CD4-positive, alpha-beta T cell treated with Interleukin-17A for 4 hours (primary cell): ENCODE measurements at places on chromosomes 2 and 18.

GRCh38 chr2:98807929-98808328, 77.0 kb upstream of the MGAT4A start:
- DNase-seq = no peak

- no peak for DNase-seq
These were observed 24.5 kb upstream of the KCNK3 start for GRCh38 chr2:26668041-26668440.

- DNase-seq = no peak
These were observed 318.7 kb downstream of the PDE11A start for GRCh38 chr2:177753682-177754491.

DNA sequence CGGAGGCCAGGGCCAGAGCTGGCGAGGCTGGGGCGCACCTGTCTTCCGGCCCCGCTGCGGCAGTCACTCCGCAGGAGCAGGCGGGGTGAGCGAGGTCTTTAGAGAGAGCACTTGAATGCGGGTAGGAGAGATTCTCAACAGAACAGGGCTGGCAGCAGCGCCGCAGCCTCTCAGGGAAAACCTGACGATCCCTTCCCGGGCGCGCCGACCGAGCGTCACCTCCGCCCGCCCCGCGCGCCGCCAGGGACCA, 526 bp downstream of the PRKRA start:
- DNase-seq = no peak

DNA sequence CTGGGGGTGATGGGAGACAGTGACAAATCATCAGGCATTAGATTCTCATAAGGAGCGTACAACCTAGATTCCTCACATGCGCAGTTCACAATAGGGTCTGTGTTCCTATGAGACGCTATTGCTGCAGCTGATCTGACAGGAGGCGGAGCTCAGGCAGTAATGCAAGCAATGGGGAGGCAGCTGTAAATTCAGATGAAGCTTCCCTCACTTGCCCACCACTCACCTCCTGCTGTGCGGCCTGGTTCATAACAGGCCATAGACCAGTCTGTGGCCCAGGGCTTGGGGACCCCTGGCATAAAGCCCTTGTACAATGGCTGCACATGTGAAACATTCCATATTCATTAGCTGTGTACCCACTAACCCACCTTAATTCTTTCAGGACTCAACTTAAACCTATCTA, 18.0 kb downstream of the NMUR1 start:
- DNase-seq = no peak

GRCh38 chr2:56185582-56186046, 1.8 kb downstream of the CCDC85A start:
- DNase-seq = no peak

GRCh38 chr2:176508984-176509740, 239.9 kb downstream of the MTX2 start:
- DNase-seq = no peak

DNA sequence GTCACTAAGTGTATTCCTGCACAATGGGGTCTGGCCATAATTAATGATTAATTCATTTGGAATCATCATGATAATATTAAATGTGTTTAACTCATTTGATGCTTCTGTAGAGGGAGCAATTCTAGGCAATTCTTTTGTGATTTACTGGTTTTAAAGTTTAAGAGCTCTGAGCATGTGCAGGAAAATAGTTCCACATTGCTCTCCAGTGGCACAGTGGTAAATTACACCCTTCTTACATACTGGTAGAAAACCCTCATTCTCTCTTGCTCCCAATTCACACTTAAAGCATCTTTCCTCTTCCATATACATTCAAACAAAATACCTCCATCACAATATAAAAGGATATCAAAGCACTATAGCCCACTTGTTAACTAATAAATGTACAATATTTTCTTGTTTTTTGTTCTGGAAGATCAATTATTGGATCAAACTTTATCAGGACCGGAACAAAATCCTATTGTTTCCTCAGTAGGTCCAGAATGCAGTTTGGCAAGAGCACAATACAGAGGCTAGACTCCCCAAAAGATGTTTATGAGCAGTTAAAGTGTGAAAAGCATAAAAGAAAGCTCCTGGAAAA, 844.3 kb downstream of the MBD2 start:
- no peak for DNase-seq

DNA sequence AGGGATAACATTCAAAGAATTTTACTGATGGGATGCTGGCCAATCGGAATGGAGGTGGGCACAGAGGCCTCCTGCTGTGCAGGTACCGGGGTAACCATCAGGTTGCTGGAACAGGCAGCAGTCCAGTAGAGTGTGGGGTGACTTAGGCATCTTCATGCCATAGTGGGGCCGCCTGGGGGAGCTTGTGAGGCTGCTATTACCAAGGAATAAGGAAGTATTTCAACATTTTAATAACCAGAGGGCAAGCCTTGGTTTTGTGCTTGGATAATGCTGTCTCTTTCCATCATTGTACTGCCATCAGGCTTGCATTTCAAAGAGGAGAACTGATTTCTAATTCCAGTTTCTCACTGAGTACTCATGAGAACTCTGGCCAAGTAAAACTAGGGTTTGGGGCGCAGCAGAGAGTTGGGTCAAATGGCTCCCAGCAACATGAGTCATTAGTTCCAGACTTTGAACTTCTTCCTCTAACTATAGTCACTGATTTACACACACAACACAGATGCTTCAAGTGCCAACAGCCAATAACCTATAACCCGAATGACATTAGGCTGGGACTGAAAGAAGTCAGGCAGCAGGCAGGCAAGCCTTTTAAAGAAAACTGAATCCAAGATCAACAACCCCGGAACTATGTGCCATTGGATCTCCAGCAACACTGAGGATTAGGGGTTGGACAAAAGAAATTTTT, 56.1 kb upstream of the FHL2 start:
- DNase-seq = peak; percentile 11

DNA sequence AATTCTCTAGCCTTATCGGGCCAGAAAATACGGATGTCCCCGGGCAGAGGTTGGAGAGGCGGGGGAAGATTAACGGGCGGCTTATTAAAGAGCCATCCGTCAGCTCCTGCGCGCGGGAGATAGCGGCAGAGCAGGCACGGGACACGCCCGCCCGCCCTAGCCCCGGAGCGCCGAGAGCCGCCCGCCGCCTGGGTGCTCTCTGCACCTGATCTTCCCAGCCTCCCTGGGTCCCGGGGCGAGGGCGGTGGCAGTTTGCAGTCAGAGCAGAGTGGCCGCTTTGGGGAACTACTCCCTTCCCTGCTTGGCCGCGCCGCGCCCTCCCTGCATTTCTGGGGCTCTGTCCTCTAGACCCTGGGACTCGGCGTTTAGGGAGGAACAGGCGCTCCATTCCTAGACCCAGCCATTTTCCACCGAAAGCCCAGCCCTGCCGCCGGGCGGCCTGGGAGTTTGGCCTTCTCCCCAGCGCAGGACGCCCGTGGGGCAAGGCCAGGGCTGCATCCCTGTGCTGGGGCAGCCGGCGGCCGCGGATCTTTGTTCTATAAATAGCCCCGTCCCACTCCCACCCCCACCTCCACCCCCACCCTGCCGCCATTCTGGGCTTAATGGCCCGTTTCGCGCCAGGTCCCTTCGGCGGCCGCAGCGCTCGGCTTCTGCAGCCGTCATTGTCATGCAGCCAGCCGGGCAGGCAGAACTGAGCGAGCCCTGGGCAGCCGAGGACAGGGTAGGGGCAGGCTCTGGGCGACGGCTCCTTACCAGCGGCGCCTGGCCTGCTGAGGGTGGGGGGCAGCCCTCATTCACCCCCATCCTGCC, 6.6 kb downstream of the GAD1 start:
- no peak for DNase-seq

DNA sequence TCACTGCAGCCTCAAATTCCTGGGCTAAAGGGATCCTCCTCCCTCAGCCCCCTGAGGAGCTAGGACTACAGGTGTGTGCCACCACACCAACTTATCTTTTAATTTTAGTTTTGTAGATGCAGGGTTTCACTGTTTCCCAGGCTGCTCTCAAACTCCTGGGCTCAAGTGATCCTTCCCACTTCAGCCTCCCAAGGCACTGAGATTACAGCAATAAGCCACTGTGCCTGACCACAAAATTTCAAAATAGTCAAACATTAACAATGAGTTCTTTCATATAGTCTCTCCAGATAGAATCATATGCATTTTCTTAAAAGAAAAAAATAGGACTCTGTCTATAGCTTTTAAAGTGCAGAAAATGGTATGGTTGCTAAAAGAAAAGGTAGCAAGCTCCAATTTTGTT, 24.9 kb upstream of the PID1 start:
- DNase-seq = no peak

DNA sequence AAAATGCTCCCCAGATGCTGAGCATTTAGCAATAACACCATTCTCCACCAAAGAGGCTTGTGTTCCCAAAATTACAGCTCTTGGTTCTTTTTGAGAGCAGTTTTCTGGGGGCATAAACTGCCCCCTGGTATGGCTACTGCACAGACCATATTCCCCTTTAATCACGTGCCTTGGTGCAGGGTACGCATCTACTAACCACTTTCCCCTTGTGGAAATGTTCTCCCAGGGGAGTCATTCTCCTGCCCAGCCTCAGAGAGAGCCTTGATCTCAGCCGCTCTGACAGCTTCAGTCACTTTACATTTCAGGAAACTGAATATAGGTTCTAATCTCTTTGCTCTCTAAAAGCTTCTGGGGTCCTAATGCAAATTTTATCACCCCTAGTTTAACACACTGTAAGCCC, 44.7 kb upstream of the EML6 start:
- DNase-seq = no peak

DNA sequence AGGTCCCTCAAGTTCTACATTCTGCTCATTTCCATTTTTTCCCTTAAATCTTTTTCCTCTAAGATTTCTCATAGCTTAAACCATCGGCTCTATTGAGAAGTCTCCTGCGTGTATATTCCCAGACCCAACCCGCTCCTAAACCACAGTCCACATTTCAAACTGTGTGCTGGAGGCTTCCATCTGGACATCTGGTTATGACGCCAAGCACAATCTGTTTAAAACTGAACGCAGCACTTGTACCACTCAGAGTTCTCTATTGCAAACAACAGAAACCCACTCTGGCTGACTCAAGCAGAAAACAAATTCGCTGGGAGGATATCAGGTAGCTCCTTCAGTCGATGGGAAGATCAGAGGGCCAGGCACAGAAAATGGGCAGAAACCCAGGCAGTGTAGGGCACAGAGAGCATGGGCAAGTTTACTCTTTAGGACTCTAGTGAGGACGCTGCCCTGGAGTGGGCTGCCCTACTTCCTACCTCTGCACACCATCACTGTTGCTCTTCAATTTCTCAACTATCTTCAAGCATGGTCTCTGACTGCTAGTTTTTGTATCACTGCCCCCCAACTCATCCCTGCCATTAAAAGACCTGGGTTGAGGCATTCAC, 5.6 kb upstream of the EML4 start:
- DNase-seq = no peak

- DNase-seq = no peak
These were observed 513.4 kb upstream of the NETO1 start for GRCh38 chr18:73381016-73381698.

DNA sequence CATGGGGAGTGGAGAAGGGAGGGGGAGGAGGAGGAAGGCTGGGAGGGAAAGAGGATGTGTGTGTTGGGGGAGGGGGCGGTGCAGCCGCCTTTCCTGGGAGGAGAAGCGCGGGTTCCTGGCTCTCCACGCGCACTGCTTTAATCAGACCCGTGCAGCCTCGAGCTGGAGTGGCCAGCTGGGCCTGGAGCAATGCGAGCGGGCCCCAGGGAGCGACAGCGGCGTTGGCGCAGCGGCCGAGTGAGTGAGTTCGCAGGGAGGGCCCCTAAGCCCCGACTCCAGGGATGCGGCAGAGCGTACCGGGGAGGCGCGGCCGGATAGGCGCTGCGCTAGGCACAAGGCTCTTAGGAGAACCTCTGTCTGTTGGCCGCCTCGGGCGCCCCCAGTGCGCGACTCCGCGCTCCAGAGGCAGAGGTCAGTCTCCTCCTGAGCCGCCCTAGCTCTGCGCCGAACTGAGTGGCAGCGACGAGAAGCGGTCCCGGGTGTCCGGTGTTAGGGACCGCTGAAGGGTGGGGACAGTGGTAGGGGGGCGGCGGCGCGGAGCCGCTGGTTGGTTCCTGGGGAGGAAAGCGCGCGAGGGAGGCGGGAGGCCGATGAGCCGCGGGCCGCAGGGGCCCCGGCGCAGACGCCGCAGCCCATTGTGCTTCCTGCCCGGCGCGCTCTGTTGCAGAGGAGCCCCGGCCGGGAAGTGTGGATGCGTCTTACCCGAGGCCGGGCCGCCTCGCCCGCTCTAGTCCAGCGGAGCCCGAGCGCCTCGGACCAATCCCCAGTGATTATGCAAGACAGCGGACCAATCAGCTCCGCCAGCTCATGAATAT, 455 bp upstream of the DLX1 start:
- DNase-seq = peak; percentile 56

- no peak for DNase-seq
These were observed 403.5 kb downstream of the PARD3B start for GRCh38 chr2:204948822-204949221.

GRCh38 chr2:130910931-130911330, 74.2 kb downstream of the ARHGEF4 start:
- no peak for DNase-seq

- DNase-seq = peak; percentile 40
These were observed 216.9 kb downstream of the UXS1 start for GRCh38 chr2:105977212-105977611.

GRCh38 chr2:12778811-12779579, 62.3 kb downstream of the TRIB2 start:
- DNase-seq = no peak

GRCh38 chr2:65589667-65590066, 157.3 kb upstream of the SPRED2 start:
- no peak for DNase-seq

GRCh38 chr2:236657801-236658200, 88.2 kb downstream of the ACKR3 start:
- DNase-seq = no peak

DNA sequence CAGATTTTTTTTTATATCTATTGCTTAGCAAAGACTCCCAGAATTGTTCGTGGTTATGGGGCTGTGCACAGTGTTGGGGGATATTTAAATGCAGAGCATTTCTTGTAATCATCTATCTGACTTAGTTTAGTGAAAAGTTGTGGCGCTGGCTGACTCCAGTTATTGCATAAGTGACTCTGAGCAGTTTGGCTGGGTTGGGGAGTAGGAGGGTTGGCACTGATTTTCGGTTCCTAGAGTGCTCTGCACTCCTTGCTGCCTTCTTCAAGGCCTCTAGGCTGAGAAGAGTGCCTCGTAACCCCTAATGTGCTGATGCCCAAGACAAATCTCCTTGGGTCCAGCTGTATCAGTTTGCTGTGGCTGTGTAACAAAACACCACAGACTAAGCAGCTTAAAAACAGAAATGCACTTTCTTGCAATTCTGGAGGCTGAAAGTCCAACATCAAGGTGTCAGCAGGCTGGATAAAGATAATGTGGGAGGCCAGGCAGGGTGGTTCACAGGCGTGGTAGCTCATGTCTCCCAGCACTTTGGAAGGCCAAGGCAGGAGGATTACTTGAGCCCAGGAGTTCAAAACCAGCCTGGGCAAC, 6.5 kb upstream of the IMPA2 start:
- DNase-seq = no peak
